ENCODE measurements at places on chromosomes 3 and 15.

DNA sequence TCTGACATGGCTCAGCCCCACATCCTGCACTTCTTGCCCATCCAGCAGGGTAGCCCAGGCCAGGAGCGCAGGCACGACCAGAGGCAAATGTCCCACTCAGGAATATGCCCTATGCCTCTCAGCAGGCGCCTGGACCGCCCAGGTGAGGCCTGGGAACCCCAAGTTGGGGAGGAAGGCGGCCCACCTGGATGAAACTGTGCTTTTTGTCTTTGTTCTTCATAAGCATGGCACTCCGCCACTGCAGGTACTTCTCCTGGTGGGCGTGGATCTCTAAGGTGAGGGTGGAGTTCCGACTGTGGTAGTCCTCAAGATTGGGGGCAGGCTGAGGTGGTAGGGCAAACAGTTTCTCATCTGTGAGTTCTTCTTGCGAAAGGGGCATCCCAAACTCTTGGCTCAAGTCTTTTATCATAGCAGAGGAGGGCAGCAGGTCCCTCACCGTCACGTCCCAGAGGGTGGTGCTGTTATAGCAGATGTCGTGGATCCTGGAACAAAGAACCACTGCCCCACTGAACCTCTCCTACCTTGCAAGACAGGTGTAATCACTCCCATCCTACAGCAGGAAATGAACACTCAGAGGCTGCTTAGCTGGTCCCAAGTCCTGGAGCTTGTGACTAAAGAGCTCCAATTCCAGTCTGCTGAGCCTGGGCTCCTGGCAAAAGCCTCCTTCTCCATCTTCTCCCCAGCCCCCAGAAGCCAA lies 53.2 kb downstream of the ACAD9 start:
- no peak for DNase-seq

- no peak for DNase-seq
Observed at GRCh38 chr15:39788108-39788507, 5.5 kb upstream of the FSIP1 start.

GRCh38 chr3:160953686-160954085 lies 151.5 kb downstream of the B3GALNT1 start:
- no peak for DNase-seq

GRCh38 chr15:78712797-78713515 lies 71.9 kb upstream of the CHRNB4 start:
- no peak for DNase-seq

DNA sequence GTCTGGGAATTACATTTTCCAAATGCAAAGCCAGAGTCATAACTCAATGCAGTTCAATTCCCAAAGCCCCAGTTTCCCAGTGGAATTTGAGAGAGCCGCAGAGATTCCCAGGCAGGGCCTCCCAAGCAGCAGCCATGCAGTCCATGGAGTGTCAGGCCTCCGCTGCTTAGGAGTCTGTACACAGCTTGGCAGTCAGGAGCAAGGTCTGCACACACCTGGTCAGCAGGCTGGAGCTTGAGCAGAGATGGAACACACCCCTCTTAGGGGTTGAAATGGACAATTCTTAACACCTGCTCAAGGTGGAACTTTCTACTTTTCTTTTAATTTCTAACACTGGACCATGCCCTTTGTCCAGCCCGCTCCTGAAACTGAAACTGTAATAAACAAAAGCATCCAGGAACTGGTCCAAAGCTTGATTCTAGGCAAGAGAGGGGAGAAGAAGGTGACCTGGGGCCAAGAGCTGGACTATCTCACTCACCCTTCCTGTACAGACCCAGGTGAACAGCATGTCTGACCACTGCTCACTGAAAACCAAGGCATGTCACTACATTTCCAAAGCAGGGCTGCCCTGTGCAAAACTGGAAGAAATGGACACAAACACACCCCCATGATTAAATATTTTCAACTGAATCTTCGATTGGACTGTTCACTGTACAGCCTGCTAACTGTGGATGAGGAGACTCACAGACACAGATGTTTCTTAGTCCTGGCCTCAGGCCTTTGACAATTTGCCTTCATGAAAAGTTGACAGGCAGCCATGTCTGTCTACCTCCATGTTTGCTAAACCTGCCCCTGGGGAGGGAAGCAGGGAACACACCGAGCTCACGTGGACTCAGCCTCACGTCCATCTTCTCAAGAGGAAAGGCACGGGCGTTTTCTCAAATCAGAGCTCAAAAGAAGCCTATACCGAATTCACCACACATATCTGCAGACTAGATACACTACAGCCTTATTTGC lies 48.6 kb upstream of the DUSP7 start:
- no peak for DNase-seq

DNA sequence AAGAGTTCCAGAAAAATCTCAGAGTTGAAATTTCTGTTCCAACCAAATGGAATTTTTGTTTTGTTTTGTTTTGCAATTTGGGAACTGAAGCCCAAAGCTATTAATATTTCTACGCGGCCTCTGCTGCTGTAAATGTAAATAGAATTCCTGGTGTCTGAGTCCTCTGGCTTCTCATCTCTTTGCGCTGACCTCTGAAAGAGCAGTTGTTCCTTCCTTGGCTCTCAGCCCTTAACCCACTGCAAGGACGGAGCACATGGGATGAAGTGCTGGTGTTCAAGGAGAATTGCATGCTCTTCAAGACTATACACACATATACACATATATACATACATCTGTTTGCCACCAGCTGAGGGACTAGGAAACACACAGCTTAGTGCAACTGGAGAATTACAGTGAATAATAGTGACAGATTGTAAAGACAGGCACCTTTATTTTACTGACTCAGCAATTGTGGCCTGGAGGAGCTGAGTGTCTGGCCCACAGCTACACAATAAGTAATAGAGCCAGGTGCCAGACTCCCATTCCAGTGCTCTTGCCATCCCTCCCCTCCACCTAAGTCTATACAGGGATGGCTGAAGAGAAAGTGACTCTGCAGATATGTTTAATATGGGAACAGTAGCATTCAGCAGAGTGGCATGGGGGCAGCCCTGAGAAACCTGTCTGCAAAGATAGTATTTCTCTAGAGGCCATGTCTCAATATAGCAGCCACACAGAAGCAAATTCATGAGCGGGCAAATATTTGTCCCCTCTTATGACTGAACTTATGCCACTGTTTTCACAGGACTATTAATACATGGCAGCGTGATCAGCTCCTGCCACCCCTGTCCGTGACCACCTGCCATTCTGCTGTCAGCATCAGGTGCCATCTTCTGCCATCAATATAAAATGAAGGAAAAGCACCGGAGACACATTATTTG lies 42.3 kb downstream of the NEK10 start:
- no peak for DNase-seq

- DNase-seq = no peak
Observed at GRCh38 chr3:72782521-72782920, 65.7 kb downstream of the SHQ1 start.

DNA sequence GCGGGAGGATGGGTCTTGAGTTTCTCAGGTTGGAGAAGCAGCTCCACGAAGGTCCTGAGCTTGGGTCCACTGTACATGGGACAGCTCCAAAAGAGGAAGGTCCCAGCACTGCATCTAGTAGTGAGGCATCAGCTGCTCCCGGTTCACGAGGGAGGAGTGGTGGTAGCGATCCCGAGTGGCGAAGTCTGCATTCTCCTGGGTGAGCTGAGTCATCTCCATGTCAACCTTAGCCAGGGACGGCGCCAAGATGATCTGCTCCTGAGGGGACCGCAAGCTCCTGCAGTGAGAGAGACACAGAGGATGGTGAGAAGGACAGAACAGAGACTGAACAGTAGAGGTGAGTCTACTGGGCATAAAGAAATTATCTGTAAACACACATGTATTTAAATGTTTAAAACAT lies 28.0 kb upstream of the HEG1 start:
- DNase-seq = no peak

- DNase-seq = no peak
Observed at GRCh38 chr3:127791221-127791913, 30.9 kb downstream of the MGLL start.

- no peak for DNase-seq
Observed at GRCh38 chr15:99303907-99304306, 52.6 kb downstream of the LRRC28 start.

GRCh38 chr3:106740116-106740515 lies 637.1 kb upstream of the CCDC54 start:
- DNase-seq = no peak
